Effector memory CD8-positive, alpha-beta T cell (primary cell): ENCODE measurements at places on chromosomes 16 and 17.
A peak's percentile ranks its signal among the peaks of the same experiment; 100 is the strongest.

DNA sequence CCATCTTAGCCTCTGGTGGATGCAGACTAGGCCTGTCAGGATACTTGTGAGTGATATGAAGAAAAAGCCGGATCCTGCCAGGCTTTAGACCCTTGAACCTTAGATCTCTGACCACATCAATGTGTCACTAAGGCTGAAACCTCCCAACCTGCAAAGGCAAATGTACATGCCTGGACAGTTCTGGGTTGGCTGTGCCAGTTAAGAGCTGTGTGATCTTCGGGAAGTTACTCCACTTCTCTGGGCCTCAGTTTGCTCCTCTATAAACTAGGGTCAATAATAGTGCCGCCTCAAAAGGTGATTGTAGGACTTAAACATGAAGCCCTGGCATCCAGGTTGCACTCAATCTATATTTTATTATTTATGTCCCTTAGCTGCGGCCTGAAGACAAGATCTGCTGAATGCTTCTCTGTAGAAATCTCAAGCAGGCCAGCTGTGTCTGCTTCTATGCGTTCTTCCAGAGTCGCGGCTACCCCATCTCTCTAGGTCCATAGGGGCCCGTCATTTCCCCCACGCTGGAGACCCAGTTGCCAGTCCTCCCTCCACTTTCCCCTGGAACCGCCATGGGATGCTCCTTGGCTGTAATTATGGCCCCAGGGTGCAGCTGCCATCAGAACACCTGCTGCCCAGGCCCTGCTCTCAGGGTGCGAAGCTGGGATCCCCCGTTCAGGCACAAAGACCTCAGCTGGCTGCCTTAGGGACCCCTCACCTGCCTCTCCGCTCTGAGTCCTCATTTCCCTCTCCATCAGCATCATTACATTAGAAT is 50.2 kb downstream of the AKAP1 start:
- no peak overlapping the region for H3K4me3 ChIP-seq
- H3K27ac ChIP-seq = no peak overlapping the region
- H3K36me3 ChIP-seq = no peaks in the 10 kb centered on the region
- peaks cover 40% of the 10 kb centered on the region for H3K27me3 ChIP-seq

- DNase-seq = no peak
- peaks cover 9% of the 10 kb centered on the region for H3K27me3 ChIP-seq
- no peaks in the 10 kb centered on the region for H3K36me3 ChIP-seq
- no peaks in the 10 kb centered on the region for H3K4me1 ChIP-seq
- H3K27ac ChIP-seq = peak overlapping the region; percentile 32
These were observed 686 bp upstream of the MTSS2 start for GRCh38 chr16:70686376-70687101.

GRCh38 chr16:18048853-18049546 is 287.5 kb downstream of the NPIPA8 start:
- no peak overlapping the region for H3K4me3 ChIP-seq
- H3K27ac ChIP-seq = no peak overlapping the region
- H3K4me1 ChIP-seq = no peaks in the 10 kb centered on the region

DNA sequence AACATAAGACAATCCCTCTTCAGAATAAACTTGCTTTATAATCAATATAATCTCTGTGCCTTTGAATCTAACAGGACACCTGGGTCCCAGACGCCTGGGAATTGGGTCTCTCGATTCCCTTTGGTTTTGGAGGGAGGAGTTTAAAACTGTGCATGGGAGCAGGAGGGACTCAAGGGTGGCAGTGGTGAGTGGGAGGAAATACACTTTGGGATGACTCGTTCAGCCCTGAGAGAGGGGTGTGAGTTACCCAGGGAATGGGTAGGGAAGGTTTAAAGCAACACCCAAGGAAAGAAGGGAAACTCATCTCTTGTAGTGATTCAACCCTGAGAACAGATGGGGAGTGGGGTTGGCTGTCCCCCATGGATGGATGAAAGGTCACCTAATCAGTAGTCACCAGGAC is 1.6 kb downstream of the RANGRF start:
- peak overlapping the region; percentile 89 for H3K4me3 ChIP-seq
- H3K4me1 ChIP-seq = peaks cover 33% of the 10 kb centered on the region
- no peaks in the 10 kb centered on the region for H3K27me3 ChIP-seq
- no peak overlapping the region for H3K27ac ChIP-seq
- H3K36me3 ChIP-seq = peaks cover 10% of the 10 kb centered on the region
